ENCODE measurements at places on chromosomes 4 and X. TPM values are rescaled to one million over a fixed set of nuclear protein-coding genes. Genes with fewer than 3 reads are reported as not detected.

Gene SRPX2
- 4.0 TPM for total RNA-seq

Gene IL13RA2
- 0.22 TPM for total RNA-seq

Gene RPL39
- total RNA-seq: 2,796 TPM

Gene ARSJ
- total RNA-seq: 10.1 TPM

Gene MSL3
- 21.6 TPM for total RNA-seq

Gene ETDB
- total RNA-seq: not detected

Gene PDCL2
- total RNA-seq: not detected

Gene EDA
- 1.5 TPM for total RNA-seq

Gene FAM236C
- not detected for total RNA-seq

Gene PPP2R2C
- 0.54 TPM for total RNA-seq

Gene TBC1D25
- total RNA-seq: 6.2 TPM

Gene FGFR3
- total RNA-seq: 1.3 TPM

Gene PTPN13
- 0.98 TPM for total RNA-seq

Gene SLC39A8
- total RNA-seq: 10.7 TPM

Gene TBC1D9
- total RNA-seq: 51.6 TPM

Gene ADH1B
- total RNA-seq: not detected

Gene GPRASP3
- 6.0 TPM for total RNA-seq

Gene MAGEB17
- total RNA-seq: not detected

Gene CTAG2
- not detected for total RNA-seq

Gene TGIF2LX
- not detected for total RNA-seq

Gene PPEF2
- total RNA-seq: not detected

Gene WDR44
- 9.2 TPM for total RNA-seq

Gene GJB1
- not detected for total RNA-seq

Gene EXOC1L
- not detected for total RNA-seq

Gene LARP7
- total RNA-seq: 26.8 TPM

Gene RTL3
- total RNA-seq: not detected

Gene HHIP
- 61.1 TPM for total RNA-seq

Gene HERC5
- 2.2 TPM for total RNA-seq

Gene UGT2B10
- total RNA-seq: not detected

Data from dermis lymphatic vessel endothelial cell (primary cell).